Activated naive CD4-positive, alpha-beta T cell (primary cell): ENCODE measurements at places on chromosomes 12 and 14.

GRCh38 chr12:115204957-115205754, 521.2 kb upstream of the TBX3 start:
- no peak for DNase-seq

DNA sequence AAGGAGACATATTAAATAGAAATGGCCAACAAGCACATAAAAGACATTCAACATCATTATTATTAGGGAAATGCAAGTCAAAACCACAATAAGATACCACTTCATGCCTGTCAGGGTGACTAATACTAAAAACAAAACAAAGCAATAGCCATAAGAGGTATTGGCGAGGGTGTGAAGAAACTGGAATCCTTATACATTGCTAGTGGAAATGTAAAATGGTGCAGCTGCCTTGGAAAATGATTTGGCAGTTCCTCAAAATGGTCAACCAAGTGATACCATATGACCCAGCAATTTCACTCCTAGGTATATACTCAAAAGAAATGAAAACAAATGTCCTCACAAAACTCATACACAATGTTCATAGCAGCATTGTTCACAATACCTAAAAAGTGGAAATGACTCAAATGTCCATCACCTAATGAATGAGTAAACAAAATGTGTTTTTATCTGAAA, 27.0 kb downstream of the GPR135 start:
- DNase-seq = no peak

GRCh38 chr14:35535483-35536112, 1.6 kb downstream of the INSM2 start:
- no peak for DNase-seq

DNA sequence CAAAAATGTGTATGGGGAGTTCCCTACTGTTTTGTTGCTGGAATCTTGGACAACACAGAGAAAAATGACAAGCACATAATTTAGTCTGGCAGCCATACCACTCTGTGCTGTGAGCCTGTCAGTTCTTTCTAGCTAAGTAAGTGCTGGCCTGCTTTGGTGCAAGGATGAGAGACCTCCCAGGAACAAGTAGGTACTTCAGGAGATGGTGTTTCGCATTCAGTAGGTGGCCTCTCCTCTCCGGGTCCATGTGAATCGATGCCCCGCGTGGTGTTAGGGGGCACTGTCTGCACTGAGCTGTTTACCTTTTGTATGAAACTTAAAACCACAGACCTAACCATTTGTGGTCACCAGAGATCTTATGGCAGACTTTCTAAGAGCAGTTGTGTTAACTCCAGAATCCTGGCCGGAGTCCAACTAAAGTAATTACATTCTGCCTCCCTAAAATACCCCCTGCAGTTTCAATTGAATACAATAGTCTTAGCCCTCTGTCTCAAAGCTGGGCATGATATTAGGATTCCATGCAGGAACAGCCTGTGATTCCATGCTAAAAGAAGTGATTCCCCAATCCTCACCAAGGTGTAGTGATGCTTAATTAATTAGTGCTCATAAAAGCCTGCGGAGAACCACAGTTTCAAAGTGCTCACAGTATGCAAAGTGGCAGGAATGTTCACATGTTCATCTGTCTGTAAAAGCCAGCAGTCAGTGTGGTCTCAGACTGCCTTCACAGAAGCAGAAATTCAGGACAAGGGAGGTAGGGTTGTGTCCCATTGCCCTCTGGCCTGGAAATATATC, 64.2 kb downstream of the LLPH start:
- DNase-seq = no peak

DNA sequence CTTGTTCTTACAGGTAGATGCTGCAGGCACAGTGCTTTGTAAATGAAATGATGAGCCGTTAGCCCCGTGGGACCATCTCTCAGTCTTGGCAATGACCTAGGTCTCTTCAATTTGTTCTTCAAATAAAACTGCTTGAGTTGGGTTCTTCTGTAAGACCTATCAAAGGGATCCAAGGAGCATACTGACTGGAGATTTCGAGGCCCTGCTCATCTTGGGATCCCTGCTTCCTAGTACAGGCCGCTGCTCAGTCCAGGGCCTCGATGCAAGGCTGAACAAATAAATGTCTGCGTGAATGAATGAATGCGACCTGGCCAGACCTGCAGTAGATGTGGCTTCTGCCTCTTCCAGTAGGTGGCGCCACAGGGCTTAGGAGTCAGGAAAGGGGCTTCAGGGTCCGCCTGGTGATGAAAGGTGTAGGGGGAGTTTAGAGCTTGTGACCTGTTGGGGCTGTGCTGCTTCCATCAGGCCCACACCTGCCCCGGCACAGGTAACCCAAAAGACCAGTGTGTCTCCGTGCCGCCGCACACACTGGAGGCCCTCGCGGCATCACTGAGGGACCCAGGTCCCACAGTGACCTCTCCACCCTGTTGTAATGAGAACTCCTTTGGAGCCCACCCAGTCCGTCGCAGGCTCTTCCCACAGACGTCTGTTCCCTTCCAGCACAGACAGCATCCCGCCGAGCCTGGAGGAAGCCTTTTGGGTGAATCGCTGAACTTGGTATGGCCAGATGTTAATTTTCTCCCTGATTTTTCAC, 4.4 kb downstream of the CACNA1C start:
- DNase-seq = no peak

GRCh38 chr12:99170037-99170436, 477.5 kb upstream of the GARIN6 start:
- DNase-seq = no peak

DNA sequence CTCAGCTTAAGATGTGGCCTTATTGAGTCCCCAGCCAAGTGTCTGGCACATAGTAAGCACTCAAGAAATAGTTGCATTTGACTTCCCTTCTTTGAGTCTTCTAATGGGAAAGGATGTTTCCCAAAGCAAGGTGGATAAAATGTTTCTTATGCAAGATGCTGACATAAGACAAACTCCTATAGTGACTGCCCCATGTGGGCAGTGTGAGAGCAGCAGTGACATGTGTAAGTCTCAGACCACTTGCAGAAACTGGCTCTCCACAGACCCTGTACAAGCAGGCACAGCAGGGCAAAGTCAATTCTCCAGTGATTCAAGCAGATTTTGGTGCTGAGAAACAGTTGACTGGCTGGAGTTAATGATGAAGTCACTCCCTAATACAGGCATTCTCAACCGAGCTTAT, 255.3 kb downstream of the ANO2 start:
- no peak for DNase-seq

DNA sequence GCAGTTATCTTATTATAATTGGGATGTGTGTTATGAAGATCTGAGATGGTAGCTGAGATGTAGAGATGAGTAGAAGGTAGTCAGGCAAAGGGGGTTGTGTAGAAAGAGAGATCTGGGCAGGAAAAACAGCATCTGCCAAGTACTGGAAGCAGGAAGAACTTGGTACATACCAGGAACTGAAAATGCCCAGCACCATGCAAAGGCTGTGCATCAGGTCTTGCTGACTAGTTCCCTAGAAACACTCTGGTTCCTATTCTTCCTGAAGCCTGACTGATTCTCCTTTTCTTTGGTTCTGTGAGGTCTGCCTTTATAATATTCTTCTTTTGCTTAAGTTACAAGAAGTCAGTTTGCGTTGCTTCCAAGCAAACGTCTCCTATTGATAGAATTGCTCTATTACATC, 6.7 kb upstream of the NFATC4 start:
- DNase-seq = no peak

GRCh38 chr14:71720978-71721624, 211.1 kb upstream of the RGS6 start:
- no peak for DNase-seq

DNA sequence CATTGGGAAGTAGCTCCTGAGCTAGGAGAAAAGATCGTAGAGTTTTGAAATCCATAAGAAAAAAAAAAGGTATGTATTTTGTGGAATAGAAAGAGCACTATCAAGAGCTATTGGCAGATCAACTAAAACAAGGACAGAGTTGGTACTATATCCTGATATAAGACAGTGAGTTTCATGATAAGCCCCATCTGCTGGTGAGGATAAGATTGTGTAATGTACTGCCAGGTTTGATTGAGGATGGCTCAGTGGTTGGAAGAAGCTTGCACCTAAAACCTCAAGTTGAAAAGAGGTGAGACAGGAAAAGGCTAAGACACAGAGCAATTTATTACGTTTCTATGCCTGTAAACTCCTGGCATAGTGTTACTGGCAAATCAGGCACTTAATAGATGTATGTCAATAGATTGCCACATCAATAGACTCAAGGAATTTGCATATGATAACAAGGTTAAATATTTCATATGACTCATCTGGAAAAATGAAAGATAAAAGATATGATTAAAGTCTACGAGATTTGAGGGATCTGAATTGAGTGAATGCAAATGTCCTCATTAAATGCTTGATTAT, 525.6 kb downstream of the FLRT2 start:
- no peak for DNase-seq

GRCh38 chr12:126069549-126070165, 1004.4 kb downstream of the AACS start:
- peak; percentile 3 for DNase-seq

DNA sequence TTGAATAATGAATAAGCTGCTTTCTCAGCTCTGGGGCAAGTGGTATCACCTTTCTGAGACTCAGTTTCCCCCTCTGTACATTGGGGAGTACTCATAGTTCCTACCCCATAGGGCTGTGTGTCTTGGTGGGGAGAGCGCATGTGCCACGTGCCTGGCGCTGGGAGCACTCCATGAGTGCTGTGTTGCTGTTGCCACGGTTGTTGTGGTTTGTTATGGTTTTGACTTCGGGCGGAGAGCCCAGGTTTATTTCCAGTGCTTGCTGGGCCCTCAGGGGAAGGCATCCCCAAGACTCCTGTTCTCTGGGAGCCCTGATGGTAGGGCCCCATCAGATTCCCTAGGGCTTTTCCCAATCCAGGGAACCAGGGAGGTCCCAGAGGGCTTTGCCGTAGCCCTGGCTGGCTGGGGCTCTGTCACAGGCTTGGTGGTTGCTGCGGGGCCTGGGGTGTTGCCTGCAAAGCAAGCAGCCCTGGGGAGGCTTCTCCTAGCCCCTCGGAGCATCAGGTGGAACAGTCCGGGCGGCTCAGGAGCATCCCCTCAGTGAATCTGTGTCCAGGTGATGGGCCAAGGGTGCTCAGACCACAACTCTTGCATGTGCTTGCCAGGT, 18.6 kb downstream of the SH2B3 start:
- DNase-seq = no peak

DNA sequence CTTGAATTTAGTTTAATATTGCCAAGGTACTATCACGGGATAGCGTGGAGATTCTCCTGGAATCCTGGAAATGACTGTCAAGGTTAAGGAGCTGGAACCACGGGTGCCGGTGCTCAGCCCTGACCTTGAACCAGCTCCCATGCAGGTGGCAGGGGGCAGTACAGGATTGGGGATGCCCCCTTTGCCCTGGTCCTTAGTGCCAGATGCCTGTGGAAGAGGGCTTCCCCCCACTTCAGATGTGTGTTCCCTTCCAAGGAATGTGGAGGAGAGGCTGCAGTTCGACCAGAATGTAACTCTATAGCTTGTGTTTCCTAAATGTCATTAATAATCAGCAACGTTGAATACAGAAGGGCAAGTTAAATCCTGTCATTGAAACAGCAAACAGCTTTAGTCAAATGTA, 258.9 kb downstream of the VRK1 start:
- DNase-seq = no peak

GRCh38 chr12:73665193-73665592, 872.4 kb upstream of the ATXN7L3B start:
- no peak for DNase-seq

DNA sequence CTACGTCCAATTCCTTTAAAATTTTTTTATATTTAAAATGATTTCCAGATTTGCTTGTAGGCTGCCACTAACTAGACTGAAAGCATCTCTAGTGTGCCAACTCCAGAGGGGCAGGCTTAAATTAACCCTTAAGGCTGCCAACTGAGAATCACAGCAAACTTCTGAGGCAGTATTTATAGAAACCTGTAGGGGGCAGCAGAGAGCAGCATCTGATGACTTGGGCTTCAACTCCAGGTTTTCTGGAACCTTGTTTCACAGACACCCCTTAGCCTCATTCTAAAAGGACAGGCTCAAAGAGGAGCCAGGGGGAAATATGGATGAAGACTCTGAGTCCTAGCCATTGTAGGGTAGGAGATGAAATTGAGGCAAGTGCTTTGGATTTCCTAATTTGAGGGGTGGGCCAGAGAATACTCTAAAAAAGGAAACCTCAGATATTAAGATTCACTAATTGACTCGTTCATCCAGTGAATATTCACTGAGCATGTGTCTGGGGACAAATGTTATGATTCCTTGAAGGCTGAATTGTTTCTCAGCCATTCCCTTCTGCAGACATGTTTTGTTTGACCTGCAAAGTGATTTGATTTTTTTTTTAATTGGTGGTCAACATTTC, 63.3 kb upstream of the HSPB8 start:
- no peak for DNase-seq

DNA sequence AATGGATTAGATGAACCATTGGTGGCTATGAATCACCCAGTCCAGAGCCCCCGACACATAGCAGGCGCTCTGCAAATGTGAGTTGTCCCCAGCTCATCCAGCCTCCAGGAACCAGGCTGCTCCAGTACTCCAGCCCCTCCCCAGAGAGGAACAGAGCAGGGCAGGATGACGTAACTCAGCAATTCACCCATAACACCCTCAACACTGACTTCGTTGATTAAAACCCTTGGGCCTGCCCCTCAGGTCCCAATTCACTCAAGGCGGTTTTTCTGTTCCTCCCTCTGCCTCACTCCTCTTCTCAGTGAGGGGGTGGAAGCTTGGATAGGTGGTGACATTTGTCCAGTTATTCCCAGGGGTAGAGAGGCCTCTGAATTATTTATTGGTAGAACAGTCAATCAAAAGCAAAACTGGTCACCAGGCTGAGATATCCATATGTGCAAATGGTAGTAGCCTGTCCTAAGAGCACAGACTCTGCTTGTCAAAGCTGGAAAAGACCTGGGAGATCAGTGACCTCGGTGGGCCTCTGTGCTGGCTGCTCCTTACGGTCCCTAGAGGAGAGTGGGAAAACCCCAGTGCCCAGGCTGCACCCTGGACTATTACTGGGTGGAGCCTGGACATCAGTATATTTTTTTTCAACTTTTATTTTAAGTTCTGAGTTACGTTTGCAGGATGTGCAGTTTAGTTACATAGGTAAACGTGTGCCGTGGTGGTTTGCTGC, 97.0 kb downstream of the CMKLR1 start:
- no peak for DNase-seq

- no peak for DNase-seq
Measured at GRCh38 chr12:16385782-16386646, 38.6 kb downstream of the MGST1 start.

DNA sequence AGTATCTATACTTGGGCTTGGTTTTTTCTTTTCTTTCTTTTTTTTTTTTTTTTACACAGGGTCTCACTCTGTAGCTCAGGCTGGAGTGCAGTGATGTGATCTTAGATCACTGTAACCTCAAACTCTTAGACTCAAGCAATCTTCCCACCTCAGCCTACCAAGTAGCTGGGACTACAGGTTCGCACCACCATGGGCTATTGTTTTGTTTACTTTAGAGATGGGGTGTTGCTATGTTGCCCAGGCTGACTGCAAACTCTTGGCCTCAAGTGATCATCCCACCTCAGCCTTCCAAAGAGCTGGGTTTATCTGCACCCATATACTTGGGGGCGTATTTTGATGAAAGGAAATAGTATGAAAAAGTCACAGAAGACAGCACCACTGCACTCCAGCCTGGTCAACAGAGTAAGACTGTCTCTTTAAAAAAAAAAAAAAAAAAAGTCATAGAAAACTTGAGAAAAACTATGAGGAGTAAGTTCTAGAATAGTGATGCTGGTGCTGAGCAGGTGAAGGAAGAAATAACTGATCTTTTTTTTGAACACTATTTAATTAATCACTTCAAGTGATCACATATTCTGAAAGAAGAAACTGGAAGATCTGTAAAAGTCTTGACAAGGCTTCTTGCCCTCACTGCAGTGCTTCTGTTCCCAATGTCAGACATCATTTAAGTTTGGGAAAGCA, 53.8 kb upstream of the NPFF start:
- DNase-seq = no peak

GRCh38 chr14:95722525-95723190, 8.7 kb upstream of the TCL1A start:
- no peak for DNase-seq

- DNase-seq = no peak
Measured at GRCh38 chr12:65266408-65266807, 12.1 kb upstream of the MSRB3 start.
